ENCODE measurements at places on chromosomes 12 and 14.

DNA sequence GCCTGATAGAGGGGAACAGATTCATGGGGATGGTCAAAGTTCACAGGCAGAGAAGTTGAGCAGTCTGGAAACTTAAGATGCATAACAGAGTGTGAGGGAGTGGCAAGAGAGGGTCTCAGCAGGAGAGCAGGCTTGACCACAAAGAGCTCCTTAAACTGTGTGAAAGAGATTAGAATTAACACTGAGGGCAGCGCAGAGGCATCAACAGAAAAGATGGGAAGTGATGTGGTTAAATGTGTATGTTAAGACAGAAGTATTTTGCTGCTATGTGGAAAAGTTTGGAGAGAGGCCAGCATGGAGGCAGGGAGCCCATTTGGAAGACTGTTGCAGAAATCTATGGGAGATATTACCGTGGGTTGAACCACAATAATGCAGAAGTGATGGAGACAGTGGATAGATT, 122.7 kb upstream of the LMNTD1 start:
- DNase-seq: no peak

- peak; percentile 66 for DNase-seq
Observed at GRCh38 chr12:5588176-5588575, 156.3 kb downstream of the NTF3 start.

- no peak for DNase-seq
Observed at GRCh38 chr14:56358851-56359614, 220.6 kb upstream of the TMEM260 start.

- DNase-seq: no peak
Observed at GRCh38 chr14:67331368-67332125, 28.1 kb downstream of the ATP6V1D start.

DNA sequence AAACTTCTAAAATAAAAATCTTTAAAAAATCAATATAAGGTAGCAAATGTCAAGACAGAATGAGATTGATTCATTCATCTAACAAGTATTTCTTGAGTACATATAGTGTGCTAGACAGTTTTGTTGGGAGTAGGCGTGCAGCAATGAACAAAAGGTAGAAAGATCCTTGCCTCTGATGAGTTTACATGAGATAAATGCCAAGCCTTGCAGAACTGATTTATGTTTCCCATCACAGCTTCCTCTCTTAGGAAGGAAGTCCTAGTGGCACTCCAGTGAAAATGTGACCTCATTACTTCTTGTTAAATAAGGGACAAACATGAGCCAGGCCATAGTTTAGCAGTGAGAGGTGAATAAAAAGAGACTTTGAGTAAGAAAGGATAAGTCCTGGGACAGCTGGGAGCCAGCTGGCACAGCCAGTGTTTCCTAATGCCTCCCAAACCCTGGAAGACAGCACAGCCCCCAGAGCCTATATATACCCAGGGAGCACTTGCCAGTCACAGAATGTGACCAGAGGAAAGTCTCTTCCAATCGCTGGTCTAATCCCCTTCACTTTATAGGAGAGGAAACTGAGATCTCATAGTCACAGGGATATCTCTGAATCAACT, 4.7 kb upstream of the COCH start:
- no peak for DNase-seq

- DNase-seq: no peak
Observed at GRCh38 chr12:76810671-76811419, 46.9 kb downstream of the ZDHHC17 start.

- DNase-seq: peak; percentile 78
Observed at GRCh38 chr14:54252072-54252730, 144.6 kb upstream of the CDKN3 start.

DNA sequence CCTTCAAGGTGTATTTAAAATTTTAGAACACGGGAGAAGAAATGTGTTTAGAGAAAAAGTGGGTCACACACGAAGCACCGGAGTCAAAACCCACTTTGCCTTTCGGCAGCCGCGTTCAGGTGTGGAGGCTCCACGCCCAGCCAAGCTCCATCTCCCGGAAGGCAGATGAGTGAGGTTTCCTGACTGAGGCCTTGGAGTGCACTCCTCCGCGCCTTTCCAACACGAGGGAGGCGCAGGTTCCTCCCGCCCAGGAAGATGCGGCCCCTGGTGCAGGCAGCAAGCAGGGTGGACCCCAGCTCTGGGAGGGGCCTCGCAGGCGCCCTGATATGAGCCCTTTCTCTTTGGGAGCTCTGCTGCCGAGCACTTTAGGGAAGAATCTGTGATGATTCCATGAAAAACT, 22.5 kb downstream of the MTA1 start:
- no peak for DNase-seq
